ENCODE measurements at places on chromosomes 11 and 22.

DNA sequence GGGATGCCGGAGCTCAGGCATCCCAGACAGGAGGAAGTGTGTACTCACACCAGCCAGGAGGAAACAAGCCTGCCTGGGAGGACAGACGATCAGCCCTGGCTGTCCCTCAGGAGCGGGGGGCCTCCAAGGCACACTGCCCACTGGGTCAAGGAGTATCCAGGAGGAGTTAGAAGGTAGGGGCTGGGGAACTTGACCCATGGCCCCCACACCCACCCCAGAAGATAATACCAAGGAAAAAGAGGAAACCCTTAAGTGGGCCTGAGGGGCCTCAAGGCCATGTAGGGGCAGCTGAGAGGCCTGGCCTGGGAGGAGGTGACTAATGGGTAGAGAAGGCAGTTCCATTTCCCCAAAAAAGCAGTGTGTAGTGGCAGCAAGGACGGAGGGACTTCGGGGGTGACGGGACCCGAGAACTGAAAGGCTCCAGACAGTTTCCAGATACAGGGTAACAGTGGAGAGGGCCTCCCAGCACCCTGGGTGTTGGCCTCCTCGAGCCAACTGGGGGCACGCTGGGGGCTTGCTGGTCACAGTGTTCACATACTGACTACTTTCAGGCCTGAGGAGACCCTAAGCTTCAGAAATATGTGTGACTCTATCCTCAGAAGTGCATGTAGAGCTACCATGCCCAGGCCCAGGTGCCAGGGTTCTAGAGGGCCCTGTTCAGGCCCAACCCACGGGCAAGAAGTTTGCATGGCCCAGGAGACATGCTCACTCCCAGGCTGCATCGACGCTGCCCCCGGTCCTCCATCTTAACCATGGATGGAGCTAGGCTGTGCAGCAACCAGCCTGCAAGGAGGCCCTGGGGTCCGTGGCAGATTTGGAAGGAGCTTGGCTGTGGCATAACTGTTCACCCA, 75.7 kb upstream of the PITPNB start:
- DNase-seq, result no peak

DNA sequence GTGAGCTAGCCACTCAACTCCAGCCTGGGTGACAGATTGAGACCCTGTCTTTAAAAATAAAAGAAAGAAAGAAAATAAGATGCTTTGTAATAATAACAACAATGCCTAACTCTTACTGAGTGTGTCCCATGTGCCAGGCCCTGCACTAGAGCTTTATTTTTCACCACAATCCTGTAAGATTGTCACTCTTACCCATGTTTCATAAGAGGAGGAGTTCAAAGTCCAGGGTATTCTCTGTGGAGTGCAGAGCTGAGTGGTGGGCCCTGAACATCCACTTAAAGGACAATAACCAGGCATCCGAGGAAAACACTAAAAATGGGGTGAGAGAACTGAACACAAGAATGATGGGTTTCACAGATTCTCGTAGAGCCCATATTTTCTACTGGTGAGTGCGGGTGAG, 925 bp upstream of the C11orf52 start:
- no peak for DNase-seq

DNA sequence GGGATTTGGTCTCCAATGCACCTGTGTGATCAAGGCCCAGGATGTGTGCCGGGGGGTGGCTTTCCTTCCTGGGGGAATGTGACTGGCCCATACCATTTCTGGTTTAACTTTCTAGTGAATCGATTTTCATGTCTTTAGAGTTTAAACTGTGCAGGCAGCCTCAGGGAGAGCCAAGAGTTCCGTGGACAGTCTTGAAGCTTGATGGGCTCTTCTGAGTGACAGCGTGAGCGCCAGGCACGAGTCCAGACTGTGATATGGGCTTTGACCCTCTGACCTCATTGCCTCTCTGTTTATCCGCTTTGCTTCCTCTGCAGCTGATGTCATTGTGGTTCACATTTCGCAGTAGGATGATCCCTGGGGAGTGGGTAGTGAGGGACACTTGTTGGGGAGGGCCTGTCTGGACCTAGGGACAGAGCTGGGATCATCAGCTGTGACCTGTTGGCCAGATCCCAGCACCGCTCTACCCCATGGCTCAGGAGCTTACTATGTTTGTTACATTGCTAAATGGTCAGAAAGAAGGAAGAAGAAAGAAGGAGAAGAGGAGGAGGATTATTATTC, 80.6 kb upstream of the CLDN5 start:
- DNase-seq, result no peak

DNA sequence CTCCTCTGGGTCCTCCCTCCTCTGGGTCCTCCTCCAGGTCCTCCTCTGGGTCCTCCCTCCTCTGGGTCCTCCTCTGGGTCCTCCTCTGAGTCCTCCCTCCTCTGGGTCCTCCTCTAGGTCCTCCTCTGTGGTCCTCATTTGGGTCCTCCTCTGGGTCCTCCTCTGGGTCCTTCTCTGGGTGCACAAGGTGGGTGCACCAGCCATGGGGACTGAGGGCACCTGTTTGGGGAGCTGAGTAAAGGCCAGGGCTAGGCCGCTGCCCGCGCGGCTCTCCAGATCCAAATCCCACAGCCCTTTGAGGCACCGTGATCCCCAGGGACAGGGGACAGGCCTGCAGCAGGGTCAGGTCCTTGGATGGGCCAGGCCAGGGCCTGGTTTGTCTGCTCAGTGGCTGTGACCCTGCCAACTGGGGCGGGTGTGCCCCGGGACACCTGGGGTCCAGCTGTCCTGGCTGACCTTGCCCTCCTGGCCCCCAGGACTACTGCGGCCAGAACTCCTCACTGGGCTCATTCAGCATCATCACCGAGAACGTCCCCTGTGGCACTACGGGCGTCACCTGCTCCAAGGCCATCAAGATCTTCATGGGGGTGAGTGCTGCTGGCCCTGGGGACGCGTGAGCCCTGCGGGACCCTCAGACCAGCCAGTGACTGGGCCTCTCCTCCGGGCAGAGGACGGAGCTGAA, 12.7 kb downstream of the MUC2 start:
- DNase-seq, result no peak

DNA sequence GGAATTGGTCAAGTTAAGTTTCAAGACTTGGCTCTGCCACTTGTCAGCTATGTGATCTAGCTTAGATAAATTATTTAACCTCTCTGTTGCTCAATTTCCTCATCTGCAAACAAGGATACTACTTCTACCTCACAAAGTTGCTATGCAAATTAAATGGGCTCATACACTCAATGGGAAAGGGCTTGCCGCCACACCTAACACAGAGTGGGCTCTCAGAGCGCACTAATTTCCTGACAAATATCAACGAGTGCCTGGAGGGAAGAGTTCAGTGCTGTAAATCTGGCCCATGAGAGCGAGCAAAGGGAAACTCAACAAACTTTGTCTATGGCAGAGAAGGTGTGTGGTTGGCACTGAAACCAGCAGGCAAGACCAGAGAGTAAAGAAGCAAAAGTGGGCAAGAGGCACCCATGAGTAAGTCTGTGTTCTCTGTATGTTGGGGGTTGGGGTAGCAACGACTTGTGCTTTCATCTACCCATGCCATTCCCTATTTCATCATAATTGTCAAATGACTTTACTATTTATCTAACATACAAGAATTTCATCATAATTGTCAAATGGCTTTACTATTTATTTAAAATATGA, 60.7 kb upstream of the PHF21A start:
- DNase-seq, result no peak

- DNase-seq, result no peak
Measured at GRCh38 chr11:63882555-63883242, 34.3 kb downstream of the RCOR2 start.

- DNase-seq, result no peak
Measured at GRCh38 chr11:63764340-63764678, 4.3 kb downstream of the ZFTA start.

GRCh38 chr22:47148510-47148909, 386.1 kb downstream of the TBC1D22A start:
- DNase-seq, result no peak

- DNase-seq, result no peak
Measured at GRCh38 chr11:64542172-64543125, 48.6 kb upstream of the SLC22A12 start.

DNA sequence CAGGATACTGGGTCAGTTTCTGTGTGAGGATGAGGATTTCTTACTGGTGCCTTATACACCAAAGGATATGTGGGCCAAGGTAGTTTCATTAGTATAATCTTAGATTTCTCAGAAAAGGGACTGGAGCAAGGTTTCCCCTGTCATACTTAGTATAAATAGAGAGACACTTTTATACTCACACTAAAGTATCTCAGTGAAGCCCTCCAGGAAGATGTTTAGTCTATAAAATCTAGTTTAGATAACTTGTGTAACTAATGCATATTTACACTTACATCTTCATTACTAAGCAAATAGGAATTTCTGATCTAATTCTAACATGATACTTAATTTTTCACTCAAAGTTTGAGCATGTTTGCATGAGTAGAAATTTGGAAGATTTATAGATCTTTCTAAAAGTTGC, 11.1 kb downstream of the EMSY start:
- DNase-seq, result no peak

GRCh38 chr11:75592715-75593114, 30.7 kb downstream of the SERPINH1 start:
- no peak for DNase-seq

- DNase-seq, result no peak
Measured at GRCh38 chr11:113932788-113933187, 28.2 kb downstream of the HTR3B start.

GRCh38 chr22:32985899-32986765, 72.0 kb downstream of the SYN3 start:
- peak; percentile 65 for DNase-seq

- peak; percentile 81 for DNase-seq
Measured at GRCh38 chr22:42300259-42301076, 30.0 kb upstream of the TCF20 start.

DNA sequence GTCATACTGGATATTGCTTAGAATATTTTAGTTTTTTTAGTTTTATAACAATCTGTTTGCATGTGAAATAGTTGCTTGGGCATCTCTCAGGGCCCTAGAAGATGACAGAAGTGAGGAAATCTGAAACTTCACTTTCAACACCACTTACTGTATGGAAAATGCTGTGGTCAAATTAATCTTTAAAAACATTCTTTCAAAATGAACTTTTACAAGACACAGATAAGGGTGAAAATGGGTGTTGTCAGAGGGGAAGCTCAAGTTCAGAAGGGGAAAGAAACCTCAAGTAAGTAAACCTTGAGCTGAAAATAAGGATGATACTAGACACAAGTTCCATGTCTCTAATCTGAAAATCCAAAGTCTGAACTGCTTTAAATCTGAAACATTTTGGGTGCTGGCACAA, 1840.1 kb upstream of the RAG2 start:
- DNase-seq, result no peak

DNA sequence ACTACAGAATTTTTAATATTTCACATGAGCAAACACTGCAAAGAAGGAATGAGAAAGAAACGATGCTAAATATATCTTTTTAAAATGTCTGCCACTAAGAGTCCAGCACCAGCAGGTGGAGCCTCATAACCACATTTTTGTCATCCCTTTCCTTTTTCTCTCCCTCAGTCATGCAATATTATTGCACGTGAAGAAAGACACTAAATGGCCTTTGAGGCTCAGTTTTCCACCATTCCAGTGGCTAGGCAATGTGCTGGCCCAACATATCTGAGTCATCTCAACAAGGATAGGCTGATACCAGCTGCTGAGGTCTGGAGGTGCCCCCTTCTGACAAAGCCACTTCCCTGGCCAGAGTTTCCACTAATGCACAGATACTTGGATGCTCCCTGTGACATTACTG, 1.8 kb downstream of the ALKBH8 start:
- DNase-seq, result peak; percentile 20

GRCh38 chr22:33666961-33667619, 253.2 kb downstream of the LARGE1 start:
- DNase-seq, result no peak

GRCh38 chr11:36300650-36301049, 4.6 kb downstream of the PRR5L start:
- DNase-seq, result no peak

- no peak for DNase-seq
Measured at GRCh38 chr22:27060190-27060589, 402.8 kb downstream of the MIAT start.

DNA sequence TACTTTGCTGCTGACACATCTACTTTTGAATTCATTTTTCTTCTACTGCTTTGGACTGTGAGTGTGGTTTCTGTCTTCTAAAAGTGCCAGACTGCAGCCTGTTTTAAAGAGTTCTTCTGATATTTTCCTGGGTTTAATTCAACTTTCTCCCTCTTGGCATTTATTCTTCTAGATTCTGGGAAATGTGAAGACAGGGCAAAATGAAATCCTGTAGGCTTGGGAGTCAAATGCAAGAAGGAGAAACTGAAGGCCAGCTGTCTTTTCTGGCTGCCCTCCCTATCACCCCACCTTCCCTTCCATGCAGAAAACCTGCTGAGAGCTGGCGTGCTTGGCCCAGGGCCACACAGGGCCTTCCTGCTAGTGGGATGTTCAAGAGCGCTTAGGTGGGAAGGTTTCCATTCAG, 7.6 kb downstream of the ZNF70 start:
- DNase-seq, result no peak

DNA sequence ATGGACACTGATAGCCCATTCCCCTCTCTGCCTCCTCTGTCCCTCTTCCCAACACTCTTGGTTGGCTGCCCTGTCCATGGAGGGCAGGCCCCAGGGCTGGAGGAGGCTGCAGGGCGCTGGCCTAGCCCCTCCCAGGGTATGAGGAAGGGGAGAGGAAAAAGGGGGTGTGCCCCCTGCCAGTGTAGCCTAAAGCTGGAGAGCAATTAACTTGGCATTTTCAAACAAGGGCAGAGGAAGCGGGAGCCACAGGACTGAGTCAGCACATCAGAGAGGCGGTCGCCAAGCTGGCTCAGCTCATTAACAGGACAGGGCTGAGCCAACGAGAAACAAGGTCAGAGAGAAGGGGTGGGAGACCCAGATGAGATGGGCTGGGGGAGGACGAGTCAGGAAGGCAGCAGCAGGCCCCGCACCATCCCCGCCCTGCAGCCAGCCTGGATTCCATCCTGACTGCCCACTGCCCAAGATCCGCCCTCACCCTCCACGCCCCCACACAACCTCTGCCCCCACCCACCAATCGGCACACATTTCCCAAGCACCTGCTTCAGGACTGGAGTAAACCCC, 76.3 kb downstream of the BUD13 start:
- DNase-seq, result no peak

DNA sequence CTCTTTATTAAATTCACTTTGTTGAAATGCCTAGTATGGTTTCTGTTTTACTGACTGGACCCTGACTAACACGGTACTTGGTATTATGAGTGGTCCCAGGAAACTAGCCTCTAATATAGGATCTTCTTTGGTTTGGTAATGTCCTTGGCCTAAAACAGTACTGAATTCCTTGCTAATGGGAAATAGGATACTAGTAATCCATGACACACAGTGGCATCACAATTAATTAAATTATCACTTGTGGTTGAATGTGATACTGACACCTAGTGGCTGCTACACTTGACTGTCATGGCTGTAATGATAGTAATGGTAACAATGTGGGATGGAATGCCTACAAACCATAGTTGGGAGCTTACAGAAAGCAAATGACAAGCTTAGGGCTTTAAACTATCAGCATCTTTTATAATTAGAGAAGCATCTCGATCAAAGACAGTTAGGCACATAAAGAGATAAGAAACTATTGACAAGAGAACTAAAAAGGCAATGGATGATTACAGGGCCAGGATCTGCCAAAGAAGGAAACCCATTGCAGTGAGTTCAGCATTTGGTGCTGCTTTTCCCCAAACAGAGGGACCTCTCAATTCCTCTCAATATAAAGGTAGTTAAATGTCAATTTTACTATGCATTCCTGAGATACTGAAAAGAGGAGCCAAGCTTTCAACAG, 8.6 kb downstream of the DNHD1 start:
- peak; percentile 37 for DNase-seq

All from PC-9 (cell line).